COR-L47 (cell line): ENCODE measurements at places on chromosomes 4 and X.

- DNase-seq, result no peak
These were observed 54.4 kb downstream of the ELF4 start for GRCh38 chrX:130055899-130056298.

- no peak for DNase-seq
These were observed 108.2 kb upstream of the ACSL4 start for GRCh38 chrX:109841257-109841656.

- DNase-seq, result no peak
These were observed 76.6 kb downstream of the HTRA3 start for GRCh38 chr4:8345946-8346814.

- no peak for DNase-seq
These were observed 32.1 kb downstream of the F11 start for GRCh38 chr4:186298031-186298647.

- DNase-seq, result no peak
These were observed 54.5 kb downstream of the TENM3 start for GRCh38 chr4:182297659-182298058.
